GM23248 (cell line): ENCODE measurements at places on chromosomes 11 and 22.

DNA sequence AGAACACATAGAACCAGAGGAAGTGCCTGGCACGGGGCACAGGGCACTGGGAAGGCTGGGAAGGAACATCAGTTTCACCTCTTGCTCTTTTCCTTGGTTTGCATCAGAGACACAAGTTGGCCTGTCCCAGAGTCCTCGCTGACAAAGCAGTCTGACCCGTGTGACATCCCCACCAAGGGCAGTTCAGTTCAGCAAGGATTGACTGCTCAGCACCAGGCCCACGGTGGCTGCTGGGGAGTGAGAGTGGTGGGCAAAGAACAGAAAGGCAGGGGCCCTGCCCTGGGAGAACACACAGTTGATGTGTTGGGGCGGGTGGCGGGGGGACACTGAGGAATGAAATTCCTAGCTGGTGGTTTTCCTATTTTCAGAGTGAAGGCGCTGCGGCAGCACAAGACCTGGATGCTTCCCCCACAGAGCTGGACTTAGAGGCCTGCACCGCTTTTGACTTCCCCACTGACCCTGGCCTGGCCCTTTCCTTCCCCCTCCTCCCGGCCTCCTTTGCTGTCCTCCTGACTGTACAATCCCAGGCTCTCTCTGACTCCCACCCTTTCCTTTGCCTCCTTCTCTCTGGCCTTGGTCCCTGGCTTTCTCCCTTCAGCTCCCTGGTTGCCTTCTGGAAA is 2.2 kb upstream of the TMPRSS13 start:
- no peaks in the 10 kb centered on the region for H3K36me3 ChIP-seq
- no peak overlapping the region for H3K4me3 ChIP-seq
- H3K4me1 ChIP-seq, result no peaks in the 10 kb centered on the region
- peaks cover 17% of the 10 kb centered on the region for H3K27me3 ChIP-seq
- DNase-seq, result no peak

DNA sequence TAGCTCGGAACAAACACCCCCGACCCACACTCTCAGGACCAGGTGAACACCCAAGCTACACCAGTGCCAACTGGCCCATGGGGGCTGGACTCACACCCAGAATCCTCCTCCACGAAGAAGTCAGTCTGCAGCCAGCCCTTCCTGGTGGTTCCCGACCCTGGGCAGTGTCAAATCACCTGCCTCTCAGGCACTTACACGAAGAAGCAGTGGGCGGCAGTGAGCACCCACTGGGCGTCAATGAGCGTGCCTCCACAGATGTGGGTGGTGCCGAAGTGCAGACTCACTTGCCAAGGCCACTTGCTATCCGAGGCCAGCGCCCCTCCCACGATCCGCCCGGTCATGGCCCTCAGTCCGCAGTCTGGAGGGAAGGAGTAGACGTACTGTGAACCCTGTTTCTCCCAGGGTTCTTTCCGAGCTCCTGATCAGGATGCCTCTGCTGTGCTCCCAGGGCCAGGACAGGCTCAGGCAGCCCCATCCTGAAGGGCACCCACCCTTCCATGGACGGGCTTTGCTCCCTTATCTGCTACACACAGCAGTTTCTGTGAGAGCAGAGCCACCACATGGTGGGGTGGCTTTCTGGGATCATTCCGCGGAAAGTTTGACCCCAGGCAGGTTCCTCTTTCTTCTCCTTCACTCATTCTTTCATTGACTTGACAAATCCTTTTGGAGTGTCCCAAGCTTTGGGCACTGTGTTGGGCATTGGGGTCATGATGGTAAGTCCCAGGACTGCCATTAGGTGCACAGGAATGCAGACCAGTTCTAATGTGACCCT is 19.4 kb downstream of the TMPRSS13 start:
- no peak for DNase-seq
- H3K36me3 ChIP-seq, result no peaks in the 10 kb centered on the region
- no peak overlapping the region for H3K27ac ChIP-seq
- H3K27me3 ChIP-seq, result peaks cover 6% of the 10 kb centered on the region; the same call in 1 of the 2 replicates

DNA sequence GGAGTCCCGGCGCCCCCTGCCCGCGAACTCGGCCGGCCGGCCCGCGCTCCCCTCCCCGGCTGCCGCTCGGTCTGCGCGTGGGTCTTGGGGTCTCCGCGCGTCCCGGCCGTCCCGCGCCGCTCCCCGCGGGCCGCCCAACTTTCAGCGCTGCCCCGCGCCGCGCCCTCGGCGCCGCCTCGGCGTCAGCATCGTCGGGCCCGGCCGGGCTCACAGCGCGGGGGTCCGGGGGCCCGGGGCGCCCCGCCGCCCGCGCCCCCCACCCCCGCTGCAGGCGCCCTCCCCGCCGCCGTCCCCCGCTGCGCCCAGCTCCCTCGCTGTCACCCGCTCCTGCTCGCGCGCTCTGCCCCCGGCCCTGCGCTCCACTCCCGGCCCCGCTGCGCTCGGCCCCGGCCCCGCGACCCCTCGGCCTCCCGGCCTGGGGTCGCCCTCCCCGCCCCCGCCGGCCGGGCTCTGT is at the start of gene KCNJ4:
Gene KCNJ4, minus strand, starts transcription at position 124 of the 454 bp plus-strand sequence. CDS start 27,067 bp downstream, outside the sequence.
- no peak for DNase-seq
- peak within 1 kb of the TSS; percentile 42; the same call in 1 of the 2 replicates for H3K4me3 ChIP-seq
- H3K27me3 ChIP-seq, result peaks cover 60% of the 10 kb centered on the region
- H3K36me3 ChIP-seq, result no peaks in the 10 kb centered on the region
- no peak within 1 kb of the TSS for H3K27ac ChIP-seq

- peak overlapping the region; percentile 71 for H3K4me3 ChIP-seq
- H3K27ac ChIP-seq, result peak overlapping the region; percentile 99
- H3K4me1 ChIP-seq, result peaks cover 60% of the 10 kb centered on the region
- H3K36me3 ChIP-seq, result peaks cover 56% of the 10 kb centered on the region
These were observed 12.5 kb downstream of the NNMT start for GRCh38 chr11:114308689-114309089.

- H3K4me3 ChIP-seq, result no peak overlapping the region
- no peak overlapping the region for H3K27ac ChIP-seq
- H3K27me3 ChIP-seq, result no peaks in the 10 kb centered on the region
- H3K4me1 ChIP-seq, result no peaks in the 10 kb centered on the region
These were observed 49.9 kb upstream of the PDE3B start for GRCh38 chr11:14593671-14594070.

- H3K27me3 ChIP-seq, result peaks cover 18% of the 10 kb centered on the region
- H3K4me3 ChIP-seq, result no peak overlapping the region
- H3K4me1 ChIP-seq, result peaks cover 5% of the 10 kb centered on the region; the same call in 1 of the 2 replicates
- H3K27ac ChIP-seq, result no peak overlapping the region
These were observed 113.0 kb downstream of the NTM start for GRCh38 chr11:131483453-131483852.

DNA sequence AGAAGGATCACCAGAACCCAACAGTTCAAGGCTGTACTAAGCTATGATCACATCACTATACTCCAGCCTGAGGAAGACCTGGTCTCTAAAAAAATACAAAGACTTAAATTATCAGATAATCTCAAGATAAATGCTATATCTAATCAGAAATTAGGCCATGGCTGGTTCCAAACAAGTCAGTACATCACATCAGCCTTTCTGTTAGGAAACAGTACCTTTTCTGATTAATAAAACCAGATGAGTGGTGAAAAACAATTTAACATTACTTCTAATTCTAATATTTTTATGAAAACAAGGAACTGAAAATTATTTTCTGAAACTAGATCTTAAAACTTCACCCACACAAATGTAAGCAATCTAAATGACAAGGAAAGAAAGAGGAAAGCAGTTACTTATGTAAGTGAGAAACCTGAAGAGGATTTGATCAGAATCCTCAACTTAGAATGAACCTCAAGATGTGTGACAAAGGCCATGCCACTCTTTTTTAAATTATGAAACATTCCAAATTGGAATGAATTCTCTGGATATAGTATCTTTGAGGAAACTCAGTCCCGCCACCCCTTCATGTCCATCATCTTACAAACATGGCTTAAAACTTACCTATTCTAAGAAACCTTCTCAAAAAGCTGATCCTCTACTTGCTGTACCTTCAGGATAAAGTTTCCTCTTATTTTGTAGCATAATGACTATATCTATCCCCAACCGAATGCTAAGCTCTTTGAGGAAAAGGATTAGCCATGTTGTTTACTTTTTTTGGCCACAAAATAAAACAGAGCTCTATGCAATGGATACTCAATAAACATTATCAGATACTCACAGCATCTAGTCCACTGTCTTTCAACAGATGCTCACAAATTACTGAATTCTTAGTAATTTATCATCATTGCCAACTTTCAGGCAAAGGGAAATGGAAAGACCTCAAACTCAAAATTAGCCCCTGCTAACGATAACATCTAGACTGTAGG is 132.0 kb downstream of the MRTFA start:
- no peaks in the 10 kb centered on the region for H3K27me3 ChIP-seq
- H3K4me1 ChIP-seq, result peaks cover 47% of the 10 kb centered on the region
- no peak overlapping the region for H3K4me3 ChIP-seq

- DNase-seq, result no peak
- peaks cover 59% of the 10 kb centered on the region for H3K27me3 ChIP-seq
- no peaks in the 10 kb centered on the region for H3K4me1 ChIP-seq
- H3K4me3 ChIP-seq, result no peak overlapping the region
- no peak overlapping the region for H3K27ac ChIP-seq
- H3K36me3 ChIP-seq, result no peaks in the 10 kb centered on the region
These were observed 5.0 kb downstream of the NTM start for GRCh38 chr11:131375421-131375820.

GRCh38 chr11:69808667-69809086 is 10.5 kb downstream of the FGF3 start:
- no peak overlapping the region for H3K27ac ChIP-seq
- peaks cover 16% of the 10 kb centered on the region for H3K27me3 ChIP-seq
- DNase-seq, result no peak
- H3K4me1 ChIP-seq, result no peaks in the 10 kb centered on the region
- no peaks in the 10 kb centered on the region for H3K36me3 ChIP-seq

DNA sequence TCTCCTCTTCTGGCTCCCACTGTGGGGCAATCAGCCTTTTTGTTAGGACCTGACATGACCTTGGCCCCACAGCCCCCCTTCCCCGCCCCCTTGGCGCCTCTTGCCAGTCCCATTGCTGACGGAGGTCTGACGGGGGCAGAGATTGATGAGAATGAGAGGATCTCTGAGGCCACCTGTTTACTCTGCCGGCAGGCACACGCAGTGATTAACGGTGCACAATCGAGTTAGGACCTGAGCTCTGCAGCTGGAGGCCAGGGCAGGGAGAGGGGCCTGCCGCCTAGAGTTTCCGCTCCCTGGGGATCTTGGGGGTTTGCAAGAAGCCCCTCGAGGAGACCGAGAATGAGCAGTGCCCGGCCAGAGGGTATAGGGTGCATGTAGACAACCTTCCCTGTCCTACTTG is 6.8 kb upstream of the CHRM1 start:
- H3K36me3 ChIP-seq, result no peaks in the 10 kb centered on the region
- H3K4me1 ChIP-seq, result no peaks in the 10 kb centered on the region
- H3K27me3 ChIP-seq, result peaks cover 10% of the 10 kb centered on the region; the same call in 1 of the 2 replicates
- no peak overlapping the region for H3K4me3 ChIP-seq

DNA sequence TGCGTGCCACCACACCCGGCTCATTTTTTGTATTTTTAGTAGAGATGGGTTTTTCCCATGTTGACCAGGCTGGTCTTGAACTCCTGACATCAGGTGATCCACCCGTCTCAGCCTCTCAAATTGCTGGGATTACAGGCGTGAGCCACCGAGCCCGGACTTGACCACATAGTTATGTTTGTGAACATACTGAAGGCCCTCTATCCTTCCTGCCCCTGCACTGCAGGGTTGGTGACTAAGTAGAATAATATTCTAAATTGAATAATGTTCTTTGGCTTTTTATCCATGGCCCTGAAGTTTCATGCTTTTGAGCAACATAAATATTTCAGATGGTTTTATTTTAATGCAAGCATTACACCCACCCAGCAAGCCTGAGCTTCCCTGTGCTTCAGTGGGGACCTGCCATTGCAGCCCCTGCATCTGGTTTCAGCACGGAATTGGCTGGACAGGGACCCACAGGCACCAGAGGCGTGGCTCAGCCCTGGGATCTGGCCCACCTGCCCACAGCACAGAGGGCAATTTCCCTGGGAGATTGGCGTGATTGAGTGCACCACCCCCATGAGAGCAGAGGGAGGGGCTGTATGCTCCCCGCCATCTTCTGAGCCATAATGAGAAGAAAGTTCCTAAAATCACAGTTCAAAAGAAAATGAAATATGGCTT is 460.5 kb downstream of the BRD1 start:
- H3K4me1 ChIP-seq, result no peaks in the 10 kb centered on the region
- no peak overlapping the region for H3K27ac ChIP-seq

DNA sequence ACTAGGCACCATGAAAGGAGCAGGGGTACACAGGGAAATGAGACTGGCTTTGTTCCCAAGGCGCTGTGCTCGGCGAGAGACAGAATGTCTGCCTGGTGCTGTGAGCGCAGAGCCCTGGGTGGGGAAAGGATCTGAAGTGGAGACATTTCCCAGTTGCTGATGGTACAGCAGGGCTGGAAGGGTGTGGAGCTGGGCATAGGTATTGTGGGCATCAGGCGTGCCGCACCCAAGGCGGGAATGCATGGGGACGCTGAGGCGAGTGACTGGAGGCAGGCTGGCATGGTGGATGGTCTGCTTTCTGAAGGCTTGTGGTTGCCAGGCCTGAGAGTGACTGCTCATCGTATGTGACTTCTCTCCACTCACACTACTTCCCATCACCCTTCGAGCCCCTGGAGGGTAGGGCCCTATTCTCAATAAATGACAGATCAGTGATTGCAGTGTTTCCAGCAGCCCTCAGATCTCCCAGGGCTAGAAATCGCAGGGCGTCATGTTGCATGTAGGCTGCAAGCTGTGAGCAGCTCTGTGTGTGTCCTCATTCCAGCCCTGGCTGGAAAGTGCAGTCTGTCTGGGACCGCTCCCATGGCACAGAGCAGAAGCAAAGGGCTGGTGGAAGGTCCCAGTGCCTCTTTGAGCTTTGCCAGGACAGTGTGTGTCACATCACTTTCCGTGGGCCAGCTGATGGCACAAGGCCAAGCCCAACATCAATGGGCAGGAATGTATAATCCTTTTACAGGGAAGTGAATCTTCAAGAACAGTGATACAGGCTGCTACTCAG is 67.7 kb downstream of the TBC1D22A start:
- H3K27ac ChIP-seq, result peak overlapping the region; percentile 97
- H3K4me3 ChIP-seq, result peak overlapping the region; percentile 64
- peak; percentile 86 for DNase-seq
- peaks cover 30% of the 10 kb centered on the region for H3K4me1 ChIP-seq
- H3K27me3 ChIP-seq, result no peaks in the 10 kb centered on the region

GRCh38 chr11:34916843-34917770 is 689 bp downstream of the PDHX start:
- H3K36me3 ChIP-seq, result no peaks in the 10 kb centered on the region
- peak overlapping the region; percentile 89 for H3K27ac ChIP-seq
- peaks cover 38% of the 10 kb centered on the region for H3K4me1 ChIP-seq
- H3K4me3 ChIP-seq, result peak overlapping the region; percentile 92

GRCh38 chr11:62444236-62444833 is 25.5 kb downstream of the SCGB1A1 start:
- H3K4me3 ChIP-seq, result peak overlapping the region; percentile 70
- H3K36me3 ChIP-seq, result no peaks in the 10 kb centered on the region
- peak; percentile 90 for DNase-seq
- peak overlapping the region; percentile 91 for H3K27ac ChIP-seq
- no peaks in the 10 kb centered on the region for H3K27me3 ChIP-seq
